ENCODE measurements at places on chromosomes 3 and 15.

- DNase-seq, result no peak
Measured at GRCh38 chr15:99734575-99734974, 1.3 kb upstream of the LYSMD4 start.

- no peak for DNase-seq
Measured at GRCh38 chr15:48928877-48929538, 34.7 kb downstream of the SHC4 start.

- no peak for DNase-seq
Measured at GRCh38 chr3:74591946-74592345, 22.5 kb downstream of the CNTN3 start.

GRCh38 chr3:57065588-57065987, 5.1 kb downstream of the SPATA12 start:
- no peak for DNase-seq

- no peak for DNase-seq
Measured at GRCh38 chr15:71103102-71103676, 12.1 kb upstream of the THSD4 start.

GRCh38 chr3:170090601-170090981, 52.8 kb downstream of the GPR160 start:
- DNase-seq, result no peak

- DNase-seq, result no peak
Measured at GRCh38 chr3:179509701-179510100, 53.0 kb upstream of the ACTL6A start.

GRCh38 chr3:133939463-133939835, 43.8 kb upstream of the RAB6B start:
- DNase-seq, result no peak

- DNase-seq, result no peak
Measured at GRCh38 chr3:110897046-110897445, 174.6 kb upstream of the NECTIN3 start.

DNA sequence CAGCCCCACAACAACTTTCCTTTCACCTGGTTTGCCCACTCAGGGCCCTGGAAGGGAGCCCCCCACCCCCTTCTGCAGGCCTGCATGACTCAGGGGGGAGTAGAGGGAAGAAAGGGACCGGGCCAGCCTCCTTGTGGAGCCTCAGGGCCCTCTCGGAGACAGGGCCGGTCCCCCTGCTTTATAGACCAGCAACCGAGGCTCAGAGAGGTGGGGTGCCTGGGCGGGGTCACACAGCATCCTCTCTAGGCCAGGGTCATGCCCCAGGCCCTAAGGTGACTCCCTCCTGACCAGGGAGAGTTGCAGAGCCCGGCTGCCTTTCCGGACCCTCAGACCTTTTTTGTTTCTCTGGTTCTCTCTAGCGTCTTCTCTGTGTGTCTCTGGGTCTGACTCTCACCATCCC, 211.3 kb downstream of the TBC1D2B start:
- DNase-seq, result no peak

DNA sequence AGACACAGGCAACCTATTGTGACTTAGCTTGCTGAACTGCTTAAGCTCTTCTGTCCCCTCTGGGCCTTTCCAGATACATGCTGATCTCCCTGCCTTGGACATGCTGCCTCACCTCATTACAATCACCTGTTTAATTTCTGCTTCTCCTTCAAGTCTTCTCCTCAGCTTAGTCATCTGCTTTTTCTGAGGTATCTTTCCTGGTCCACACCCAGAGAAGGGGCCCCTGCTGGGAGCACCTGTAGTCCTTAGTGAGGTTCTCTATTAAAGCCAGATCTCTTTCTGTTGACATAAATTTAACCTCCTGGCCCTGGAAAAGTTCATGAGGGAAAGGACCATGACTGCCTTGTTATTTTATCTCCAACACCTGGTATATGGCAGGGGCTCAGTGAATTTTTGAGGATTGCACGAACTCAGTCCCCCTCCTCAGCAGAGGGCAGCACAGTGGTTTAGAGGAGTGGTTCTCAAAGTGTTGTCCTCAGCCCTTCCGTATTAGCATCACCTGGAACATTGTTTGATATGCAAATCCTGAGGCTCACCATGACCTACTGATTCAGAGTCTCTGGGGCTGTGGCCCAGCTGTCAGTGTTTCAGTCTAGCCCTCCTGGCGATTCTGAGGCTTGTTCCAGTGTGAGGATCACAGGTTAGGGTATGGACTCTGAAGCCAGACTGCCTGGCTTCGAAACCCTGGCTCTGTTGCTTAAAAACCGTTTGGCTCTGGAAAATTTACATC, 12.7 kb downstream of the COL6A6 start:
- no peak for DNase-seq

- DNase-seq, result no peak
Measured at GRCh38 chr15:34481370-34481769, 43.8 kb upstream of the GOLGA8A start.

- DNase-seq, result no peak
Measured at GRCh38 chr3:84039099-84039498, 919.7 kb upstream of the CADM2 start.

DNA sequence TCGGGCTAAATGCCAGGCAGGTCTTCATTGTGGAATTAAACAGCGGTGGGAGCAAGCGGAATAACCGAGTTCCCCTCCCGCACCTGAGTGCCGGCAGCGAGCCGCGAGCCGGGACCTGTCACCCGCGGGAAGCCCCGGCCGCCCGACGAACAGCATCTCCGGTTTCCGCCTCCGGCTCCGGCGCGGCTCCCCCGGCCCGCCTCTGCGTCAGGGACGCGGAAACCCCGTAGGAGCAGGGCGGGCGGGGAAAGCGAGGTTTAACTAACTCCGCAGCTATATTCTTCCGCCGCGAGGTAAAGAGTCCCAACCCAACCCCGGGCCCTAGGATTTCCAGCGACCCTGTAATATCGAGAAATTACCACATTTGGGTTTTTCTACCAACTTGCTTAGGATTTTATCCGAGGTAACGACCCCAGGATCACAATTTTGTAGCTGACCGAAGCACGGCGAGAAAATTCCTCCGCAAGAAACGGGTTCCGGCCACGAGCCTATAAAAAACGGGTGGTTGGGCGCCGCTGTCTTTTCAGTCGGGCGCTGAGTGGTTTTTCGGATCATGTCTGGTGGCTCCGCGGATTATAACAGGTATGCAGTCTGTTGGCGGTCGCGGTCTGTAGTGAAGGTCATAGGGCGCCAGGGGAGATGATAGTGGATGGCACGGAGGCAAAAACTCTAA, at the start of gene EIF4A2:
EIF4A2 (plus strand) TSS at position 520 of the 673 bp plus-strand sequence; CDS start at position 554, 34 bp downstream.
- DNase-seq, result peak; percentile 84

DNA sequence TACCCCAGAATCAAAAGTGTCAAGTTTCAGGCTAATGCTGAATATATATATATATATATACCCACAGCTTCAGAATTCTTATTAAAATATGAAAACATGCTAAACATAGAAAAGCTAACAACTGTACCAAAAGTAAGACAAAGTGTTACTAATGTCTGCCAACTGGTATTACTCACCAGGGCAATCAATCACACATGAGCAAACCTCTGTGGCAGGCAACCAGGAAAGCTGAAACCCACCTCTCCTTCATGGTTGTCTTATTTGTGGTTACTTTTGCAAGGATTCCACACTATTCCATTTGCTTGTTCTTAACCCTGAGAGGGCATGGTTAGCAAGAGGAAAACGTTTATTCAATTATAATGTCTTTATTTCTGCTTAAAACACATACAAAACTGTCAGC, 512.3 kb upstream of the MDFIC2 start:
- DNase-seq, result no peak

- no peak for DNase-seq
Measured at GRCh38 chr3:106157411-106157810, 288.6 kb upstream of the CBLB start.

DNA sequence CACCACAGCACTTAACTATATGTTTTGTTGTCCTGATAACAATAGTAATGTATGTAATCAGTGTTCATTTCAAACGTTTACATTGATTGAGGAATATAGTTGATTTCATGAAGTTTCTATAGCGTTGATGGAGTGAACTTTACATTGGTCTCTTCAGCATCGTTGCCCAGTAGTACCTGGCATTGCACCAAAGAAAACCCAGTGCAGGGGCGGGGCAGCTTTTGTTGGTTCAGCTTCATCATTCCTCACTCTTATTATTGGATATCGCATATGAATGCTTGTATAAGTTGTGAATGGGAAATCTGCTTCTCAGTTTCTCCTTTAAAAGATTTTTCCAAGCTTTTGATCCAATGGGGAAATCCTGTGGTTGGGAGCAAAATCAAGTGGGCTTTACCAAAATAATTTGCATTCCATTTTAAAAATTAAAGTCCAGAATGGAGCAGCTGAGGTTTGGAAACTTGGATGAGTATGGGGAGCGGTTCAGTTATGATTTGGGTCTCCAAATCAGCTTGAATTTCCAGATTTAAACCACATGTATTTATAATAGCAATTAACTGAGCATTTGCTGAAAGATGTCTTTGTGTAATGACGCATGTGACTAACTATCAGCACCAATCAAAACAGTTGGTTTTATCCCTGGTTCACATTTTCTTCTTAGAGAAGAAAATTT, 213.7 kb downstream of the ALCAM start:
- no peak for DNase-seq

DNA sequence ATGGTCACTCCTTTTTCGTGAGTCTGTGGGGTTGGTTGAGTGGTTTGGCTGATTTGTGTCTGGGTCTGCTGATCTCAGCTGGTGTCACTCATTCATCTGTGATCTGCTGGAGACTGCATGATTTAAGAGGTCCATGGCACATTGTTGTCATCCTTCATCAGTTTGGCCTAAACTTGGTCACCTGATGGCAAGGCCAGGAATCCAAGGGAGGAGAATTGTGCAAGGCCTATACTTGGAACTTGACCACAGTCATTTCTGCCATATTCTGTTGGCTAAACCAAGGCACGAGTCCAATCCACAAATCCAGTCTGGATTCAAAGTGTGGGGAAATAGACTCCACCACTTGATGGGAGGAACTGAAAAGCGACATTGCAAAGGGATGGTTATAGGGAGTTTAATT, 67.6 kb downstream of the CMTM8 start:
- DNase-seq, result no peak

DNA sequence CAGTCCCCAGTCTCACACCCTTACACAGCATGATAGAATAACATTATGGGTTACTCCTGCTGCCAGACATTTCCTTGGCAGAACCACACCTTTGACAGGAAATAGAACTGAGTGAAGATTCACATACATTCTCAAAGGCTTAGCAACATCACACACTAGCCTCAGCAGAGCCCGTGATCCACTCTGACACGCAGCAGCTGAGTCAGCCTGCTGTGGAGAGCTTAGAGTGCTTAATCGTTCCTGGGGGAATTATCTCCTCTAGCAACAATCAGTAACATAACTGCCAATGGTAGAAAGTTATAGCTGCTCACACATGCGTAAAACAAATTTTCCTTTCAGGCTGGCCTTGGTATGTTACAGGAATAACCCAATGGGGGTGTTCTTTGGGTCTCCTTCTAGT, 382.1 kb downstream of the GAP43 start:
- no peak for DNase-seq

DNA sequence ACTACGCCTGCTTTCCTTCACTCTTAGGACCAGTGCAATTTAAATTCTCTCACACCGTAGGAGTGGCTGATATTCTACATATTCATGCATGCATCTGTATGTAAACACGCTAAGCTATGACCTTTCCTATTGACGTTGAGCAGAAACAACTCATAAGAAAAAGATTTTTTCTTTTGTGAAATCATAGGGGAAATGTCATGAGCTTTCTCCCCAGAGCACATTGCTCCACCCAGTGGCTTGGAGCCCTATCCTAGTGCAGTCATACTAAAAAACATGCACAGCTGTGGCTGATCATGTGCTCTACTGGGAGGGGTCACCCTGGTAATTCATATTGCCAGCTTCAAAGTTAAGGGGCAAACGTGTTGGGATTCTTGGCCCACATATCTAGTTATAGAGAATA, 1.8 kb upstream of the MESD start:
- no peak for DNase-seq

GRCh38 chr3:114405202-114405990, 111.6 kb downstream of the TIGIT start:
- DNase-seq, result no peak

DNA sequence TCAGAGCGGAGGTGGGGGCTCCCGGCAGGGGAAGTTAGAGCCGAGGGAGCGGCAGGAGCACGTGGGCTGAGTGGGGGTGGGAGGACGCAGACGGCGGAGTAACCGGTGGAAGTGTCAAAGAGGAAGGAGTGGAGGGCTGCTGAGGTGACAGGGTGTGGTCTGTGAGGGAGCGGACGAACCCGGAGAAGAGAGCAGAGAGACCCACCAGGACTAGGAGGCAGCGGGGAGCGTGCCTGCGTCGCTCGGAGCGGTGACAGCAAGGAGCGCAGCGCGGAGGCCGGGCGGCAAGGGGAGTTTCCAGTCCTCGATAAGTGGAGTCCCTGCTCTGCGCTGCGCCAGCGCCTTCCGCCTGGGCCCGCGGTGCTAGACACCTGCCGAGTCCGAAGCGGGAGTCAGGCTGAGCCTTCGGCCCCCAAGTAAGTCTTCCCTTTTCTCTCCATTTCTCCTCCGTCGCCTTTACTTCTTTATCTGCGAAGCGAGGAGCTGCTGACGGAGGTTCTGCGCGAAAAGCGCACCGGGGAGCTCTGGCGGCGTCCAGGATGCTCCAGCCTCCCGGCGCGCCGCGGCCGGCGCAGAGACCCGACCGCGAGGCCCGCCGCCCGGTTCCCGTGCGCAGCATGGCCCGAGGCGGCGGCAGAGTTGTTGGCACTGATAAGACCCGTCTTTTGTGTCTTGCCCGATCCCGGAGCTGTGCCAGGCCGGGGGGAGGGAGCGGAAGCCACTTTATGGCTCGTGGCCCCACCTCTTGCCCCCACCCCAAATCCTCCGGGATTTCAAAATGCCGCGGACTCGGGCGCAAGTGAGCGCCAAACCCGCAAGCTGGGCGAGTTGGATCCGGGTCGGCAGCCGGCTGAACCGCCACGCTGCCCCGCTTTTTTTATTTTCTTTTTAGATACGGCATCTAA, 533.0 kb upstream of the SEMA6D start:
- DNase-seq, result no peak

- no peak for DNase-seq
Measured at GRCh38 chr3:130480736-130481135, 36.2 kb upstream of the COL6A6 start.

GRCh38 chr3:24707936-24708335, 213.3 kb upstream of the THRB start:
- no peak for DNase-seq

GRCh38 chr15:63491979-63492378, 12.4 kb upstream of the USP3 start:
- no peak for DNase-seq

GRCh38 chr15:58361273-58361759, 70.5 kb upstream of the LIPC start:
- DNase-seq, result no peak

DNA sequence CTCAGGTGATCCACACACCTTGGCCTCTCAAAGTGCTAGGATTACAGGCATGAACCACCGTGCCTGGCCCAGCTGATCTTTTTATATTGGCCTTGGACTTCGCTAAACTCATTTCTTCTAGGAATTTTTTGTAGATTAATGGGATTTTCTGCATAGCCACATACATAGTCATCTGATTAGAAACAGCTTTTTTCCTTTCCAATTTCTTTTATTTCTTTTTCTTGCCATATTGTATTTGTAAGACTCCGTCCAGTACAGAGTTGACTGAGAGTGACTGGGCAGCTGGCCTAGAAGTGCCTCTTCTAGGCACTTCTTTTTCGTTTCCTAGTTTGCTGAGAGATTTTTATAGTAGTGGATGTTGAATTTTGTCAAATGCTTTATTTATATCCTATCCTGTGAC, 37.4 kb downstream of the ARIH1 start:
- DNase-seq, result no peak

GRCh38 chr3:181329024-181329423, 339.5 kb upstream of the DNAJC19 start:
- no peak for DNase-seq
